Adipocyte (in vitro differentiated cells): ENCODE measurements at places on chromosomes 1 and 21.

DNA sequence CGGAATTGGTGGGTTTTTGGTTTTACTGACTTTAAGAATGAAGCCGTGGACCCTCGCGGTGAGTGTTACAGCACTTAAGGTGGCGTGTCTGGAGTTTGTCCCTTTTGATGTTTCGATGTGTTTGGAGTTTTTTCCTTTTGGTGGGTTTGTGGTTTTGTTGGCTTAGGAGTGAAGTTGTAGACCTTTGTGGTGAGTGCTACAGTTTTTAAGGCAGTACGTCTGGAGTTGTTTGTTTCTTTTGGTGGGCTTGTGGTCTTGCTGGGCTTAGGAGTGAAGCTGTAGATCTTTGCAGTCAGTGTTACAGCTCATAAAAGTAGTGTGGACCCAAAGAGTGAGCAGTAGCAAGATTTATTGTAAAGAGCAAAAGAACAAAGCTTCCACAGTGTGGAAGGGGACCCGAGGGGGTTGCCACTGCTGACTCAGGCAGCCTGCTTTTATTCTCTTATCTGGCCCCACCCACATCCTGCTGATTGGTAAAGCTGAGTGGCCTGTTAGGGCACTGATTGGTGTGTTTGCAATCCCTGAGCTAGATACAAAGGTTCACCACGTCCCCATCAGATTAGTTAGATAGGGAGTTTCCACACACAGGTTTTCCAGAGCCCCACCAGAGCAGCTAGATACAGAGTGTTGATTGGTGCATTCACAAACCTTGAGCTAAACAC, 20.9 kb downstream of the HENMT1 start:
- DNase-seq, result no peak

DNA sequence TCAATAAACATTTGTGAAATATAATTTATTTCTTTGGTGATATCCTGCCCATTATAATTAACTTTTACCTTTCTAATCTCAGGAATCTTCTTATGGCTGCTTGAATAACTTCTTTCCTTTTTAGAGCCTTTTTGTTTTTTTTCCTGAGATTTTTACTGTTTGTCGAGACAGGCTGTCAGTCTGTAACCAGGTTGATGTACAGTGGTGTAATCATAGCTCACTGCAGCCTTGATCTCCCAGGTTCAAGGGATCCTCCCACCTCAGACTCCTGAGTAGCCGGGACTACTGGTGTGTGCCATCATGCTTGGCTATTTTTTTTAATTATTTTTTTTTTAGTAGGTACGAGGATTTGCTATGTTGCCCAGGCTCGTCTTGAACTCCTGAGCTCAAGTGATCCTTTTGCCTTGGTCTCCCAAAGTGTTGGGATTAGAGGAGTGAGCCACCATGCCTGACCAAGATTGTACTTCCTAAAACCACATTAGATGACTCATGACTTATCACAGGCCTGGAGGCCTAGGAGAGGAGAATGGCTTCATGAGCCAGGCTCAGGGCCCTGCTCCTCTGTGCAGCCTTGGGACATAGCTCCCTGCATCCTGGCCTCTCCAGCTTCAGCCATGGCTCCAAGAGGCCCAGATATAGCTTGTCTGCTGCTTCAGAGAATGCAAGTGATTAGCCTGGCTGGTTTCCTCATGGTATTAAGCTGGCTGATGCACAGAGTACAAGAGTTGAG, 48.6 kb downstream of the CTH start:
- DNase-seq, result peak; percentile 46

- peak; percentile 39 for DNase-seq
Observed at GRCh38 chr1:94746635-94747525, 73.3 kb upstream of the SLC44A3 start.

DNA sequence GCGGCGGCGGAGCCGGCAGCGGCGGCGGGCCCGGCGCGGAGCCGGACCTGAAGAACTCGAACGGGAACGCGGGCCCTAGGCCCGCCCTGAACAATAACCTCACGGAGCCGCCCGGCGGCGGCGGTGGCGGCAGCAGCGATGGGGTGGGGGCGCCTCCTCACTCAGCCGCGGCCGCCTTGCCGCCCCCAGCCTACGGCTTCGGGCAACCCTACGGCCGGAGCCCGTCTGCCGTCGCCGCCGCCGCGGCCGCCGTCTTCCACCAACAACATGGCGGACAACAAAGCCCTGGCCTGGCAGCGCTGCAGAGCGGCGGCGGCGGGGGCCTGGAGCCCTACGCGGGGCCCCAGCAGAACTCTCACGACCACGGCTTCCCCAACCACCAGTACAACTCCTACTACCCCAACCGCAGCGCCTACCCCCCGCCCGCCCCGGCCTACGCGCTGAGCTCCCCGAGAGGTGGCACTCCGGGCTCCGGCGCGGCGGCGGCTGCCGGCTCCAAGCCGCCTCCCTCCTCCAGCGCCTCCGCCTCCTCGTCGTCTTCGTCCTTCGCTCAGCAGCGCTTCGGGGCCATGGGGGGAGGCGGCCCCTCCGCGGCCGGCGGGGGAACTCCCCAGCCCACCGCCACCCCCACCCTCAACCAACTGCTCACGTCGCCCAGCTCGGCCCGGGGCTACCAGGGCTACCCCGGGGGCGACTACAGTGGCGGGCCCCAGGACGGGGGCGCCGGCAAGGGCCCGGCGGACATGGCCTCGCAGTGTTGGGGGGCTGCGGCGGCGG, 1.0 kb downstream of the ARID1A start:
- peak; percentile 57 for DNase-seq

DNA sequence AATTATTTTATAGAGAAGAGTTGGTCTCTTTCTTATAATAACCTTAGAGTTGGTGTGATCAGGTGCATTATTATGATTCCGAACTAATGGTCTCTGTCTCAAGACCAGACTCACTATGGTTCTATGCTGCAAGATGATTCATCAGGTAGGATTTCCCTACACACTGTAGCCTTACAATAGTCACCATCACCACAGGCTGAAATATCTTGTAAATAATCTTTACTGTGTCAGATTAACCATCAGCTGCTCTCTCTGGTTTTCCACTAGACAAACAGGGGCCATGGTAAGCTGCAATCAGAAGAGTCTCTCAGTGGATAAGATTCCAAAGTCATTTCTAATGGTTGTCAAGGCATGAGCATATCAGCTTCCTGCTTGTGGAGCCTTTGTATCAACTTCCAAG, 4.4 kb upstream of the GBP4 start:
- peak; percentile 35 for DNase-seq

DNA sequence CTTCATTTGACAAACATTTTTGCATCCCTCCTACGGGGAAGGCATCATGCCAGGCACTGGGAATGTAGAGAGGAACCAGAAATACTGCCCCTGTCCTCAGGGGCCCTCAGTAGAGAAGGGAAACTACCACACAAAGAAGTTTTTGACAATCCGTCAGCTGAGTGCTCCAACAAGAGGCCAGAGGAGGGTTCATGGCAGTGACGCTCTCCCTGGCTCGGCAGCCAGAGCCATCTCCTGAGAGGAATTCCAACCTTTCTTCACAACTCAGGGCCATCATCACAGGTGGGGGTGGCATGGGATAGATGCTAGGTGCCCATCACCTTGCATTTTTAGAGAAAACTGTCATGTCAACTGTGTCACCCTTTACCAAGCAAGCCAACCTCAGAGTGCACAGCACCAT, 154.1 kb downstream of the HIVEP3 start:
- DNase-seq, result no peak

- DNase-seq, result no peak
Observed at GRCh38 chr1:182101415-182102042, 40.0 kb upstream of the ZNF648 start.

DNA sequence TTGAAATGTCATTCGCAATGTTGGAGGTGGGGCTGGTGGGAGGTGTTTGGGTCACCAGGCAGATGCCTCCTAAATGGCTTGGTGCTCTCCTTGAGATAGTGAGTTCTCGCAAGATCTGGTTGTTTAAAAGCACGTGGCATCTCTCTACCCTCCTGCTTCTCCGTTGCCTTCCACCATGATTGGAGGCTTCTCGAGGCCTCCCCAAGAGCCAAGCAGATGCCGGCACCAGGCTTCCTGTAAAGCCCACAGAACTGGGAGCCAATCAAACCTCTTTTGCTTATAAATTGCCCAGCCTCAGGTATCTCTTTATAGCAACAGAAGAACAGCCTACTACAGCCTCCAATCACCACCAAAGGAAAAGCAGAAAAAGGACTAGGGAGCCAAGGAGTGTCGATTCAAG, 80.5 kb downstream of the PDE9A start:
- no peak for DNase-seq

DNA sequence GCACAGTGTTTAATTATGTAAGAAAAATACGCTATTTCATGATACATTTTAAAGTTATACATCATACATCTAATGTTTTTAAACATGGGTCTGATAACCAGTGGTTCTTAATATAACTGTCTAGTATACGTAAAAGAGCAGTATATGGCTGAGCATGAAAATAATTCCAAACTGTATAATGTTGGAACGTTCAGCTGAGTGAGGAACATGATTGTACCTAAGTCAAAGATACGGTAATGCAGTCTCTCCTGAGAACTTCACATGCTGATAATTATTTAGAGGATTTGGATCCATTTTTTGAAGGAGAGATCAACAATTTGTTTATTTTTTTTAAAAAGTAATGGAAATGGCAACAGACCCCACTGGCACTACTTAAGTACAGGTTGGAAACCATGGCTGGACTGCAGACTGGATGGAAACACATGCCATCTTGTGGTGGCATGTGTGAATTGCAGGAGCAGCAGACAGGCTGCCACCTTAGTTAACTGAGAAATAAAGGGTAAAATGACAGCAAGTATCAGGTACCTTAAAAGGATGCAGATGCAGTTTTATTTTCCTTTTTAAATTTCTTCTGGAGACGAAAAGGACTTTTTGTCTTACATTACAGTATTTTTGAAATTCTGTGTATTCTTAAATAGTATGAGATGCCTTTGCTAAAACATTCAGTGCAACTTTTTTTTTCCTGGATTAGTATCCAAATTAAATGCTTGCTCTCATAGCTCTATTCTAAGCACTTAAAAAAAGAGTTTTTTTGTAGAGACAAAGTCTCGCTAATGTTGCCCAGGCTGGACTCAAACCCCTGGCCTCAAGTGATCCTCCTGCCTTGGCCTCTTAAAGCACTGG, 73.8 kb downstream of the MTR start:
- peak; percentile 65 for DNase-seq

- DNase-seq, result no peak
Observed at GRCh38 chr1:51963592-51964308, 26.8 kb downstream of the RAB3B start.

DNA sequence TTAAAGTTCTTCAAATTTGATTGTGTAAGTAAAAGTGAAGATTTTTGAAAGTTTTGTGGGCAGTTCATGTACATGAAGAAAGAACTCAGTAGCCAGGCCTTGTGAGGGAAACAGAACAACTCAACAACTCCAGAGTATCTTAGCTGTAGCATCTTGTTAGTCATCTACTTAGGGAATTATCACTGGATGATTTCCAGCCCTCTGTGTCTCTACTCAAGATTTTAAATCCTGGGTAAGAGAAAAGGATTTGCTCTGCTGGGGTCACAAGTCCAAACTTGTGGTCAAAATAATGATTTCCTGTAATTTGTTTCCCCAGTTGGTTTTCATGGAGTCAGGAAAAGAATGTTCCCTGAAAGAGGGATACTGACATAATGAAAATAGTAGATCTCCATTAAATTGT, 8.2 kb downstream of the OR10T2 start:
- DNase-seq, result no peak

GRCh38 chr1:33606272-33606671, 133.8 kb downstream of the ZSCAN20 start:
- no peak for DNase-seq

DNA sequence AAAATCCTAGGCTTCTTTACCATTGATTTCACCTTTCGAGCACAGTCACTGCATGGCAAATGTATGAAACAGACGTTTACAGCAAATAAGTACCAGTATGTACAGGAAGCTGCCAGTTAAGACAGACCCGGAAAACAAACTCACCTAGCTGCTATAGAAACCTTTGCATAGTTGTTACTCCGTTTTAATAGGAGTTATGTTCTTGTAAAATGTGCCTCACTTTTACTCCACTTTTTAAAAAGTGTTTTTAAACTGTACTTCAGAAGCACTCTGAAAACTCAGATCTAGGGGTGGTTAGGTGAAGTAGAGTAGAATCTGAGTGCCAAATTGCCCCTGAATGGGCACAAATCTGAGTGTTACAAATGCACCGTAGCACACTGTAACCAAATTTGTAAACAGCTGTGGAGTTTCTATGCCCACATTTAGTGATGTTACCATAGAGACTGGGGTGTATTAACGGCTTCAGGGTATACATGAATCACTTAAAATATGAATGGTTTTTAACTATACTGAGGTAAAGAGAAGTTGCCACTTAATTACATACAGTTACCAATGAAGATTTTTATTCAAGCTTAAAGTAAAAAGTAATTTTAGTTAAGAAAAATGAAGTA, 30.7 kb downstream of the CNIH4 start:
- DNase-seq, result no peak

GRCh38 chr1:232765542-232765941, 39.7 kb upstream of the MAP10 start:
- no peak for DNase-seq

GRCh38 chr1:236568285-236568894, 35.9 kb downstream of the HEATR1 start:
- DNase-seq, result peak; percentile 68

GRCh38 chr21:17901458-17902079, 82.4 kb upstream of the C21orf91 start:
- peak; percentile 20 for DNase-seq

- DNase-seq, result no peak
Observed at GRCh38 chr21:25179116-25179515, 428.2 kb downstream of the MRPL39 start.

DNA sequence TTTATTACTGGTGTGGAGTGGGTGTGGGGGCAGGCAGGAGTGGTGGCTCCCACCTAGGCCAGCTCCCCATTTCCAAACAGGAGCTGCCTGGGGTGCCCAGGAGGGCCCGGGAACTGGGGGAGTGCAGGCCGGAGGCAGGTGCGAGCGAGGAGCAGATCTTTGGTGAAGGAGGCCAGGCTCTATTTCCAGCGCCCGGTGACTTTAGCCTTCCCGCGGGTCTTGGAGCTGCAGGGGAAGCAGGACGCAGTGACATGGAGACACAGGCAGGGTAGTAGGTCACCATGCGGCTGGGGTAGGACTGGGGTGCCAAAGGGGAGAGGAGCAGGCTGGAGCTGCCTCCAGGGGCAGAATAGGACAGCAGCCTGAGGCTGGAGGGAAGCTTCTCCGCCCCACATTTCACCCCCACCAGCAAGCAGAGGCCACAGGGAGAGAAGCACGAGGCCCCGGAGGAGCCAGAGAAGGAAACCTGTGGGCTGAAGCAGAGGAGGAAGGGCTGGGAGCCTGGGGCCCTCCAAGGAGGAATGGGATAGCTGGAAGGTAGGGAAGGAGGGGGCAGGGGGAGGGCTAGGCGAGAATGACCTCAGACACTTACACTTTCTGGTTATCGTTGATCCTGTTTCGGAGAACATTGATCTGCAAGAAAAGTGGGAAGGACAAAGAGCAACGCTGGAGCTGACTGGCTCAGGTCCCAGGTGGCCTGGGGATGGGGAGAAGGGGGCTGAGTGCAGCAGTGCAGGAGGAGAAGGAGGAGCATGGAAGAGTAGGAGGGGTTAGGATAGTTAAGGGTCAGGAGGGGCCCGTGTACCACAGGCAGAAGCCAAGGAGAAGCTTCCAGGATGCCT, 18.2 kb downstream of the TNNT2 start:
- DNase-seq, result no peak

GRCh38 chr1:226653311-226653921, 85.7 kb downstream of the ITPKB start:
- no peak for DNase-seq
